ENCODE measurements at places on chromosomes 5 and 9. TPM values are rescaled to one million over a fixed set of nuclear protein-coding genes. Genes with fewer than 3 reads are reported as not detected.

- H3K36me3 ChIP-seq = no peaks in the 10 kb centered on the region
- peaks cover 16% of the 10 kb centered on the region for H3K4me1 ChIP-seq
- no peak overlapping the region for H3K27ac ChIP-seq
- DNase-seq = no peak
Measured at GRCh38 chr9:104911032-104911607, 16.8 kb downstream of the ABCA1 start.

The PGGT1B gene
- 38.9 TPM for total RNA-seq

GRCh38 chr9:76651119-76651705, 113.0 kb upstream of the PCA3 start:
- no peak for DNase-seq
- H3K36me3 ChIP-seq = no peaks in the 10 kb centered on the region
- H3K27me3 ChIP-seq = no peaks in the 10 kb centered on the region
- H3K4me1 ChIP-seq = peaks cover 26% of the 10 kb centered on the region
- H3K27ac ChIP-seq = no peak overlapping the region

The F12 gene
- 4.9 TPM for total RNA-seq

DNA sequence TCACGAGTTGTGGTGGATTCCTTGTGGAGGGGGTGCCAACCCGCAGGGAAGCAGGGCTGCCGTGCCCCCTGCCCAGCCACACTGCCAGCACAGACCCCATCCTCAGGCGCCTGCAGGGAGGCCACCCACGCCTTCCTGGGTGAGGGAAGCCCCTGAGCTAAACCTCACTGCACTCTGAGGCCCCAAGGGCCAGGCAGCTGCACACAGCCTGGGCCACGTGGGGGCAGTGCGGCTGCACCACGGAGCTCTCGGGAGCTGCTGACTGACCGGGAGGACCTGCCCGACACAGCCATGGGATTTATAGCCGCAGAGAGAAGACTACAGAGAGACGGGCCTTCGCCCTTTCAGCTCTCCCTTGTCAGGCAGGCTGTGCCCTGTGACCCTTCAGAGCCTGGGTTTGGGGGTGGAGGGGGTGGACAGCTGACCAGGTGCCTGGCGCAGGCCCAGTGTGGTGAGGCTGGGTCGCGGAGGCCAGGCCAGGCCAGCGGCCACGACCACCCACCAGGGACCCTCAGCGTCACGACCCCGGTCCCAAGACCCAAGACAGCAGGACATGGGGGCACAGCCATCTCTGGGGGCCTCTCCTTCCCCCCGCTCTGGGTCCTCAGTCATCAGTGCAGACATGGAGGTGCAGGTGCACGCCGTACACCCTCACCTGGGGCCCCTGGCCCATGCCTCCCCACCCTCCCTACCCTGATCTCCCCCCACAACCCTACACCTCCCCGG, 4.3 kb upstream of the AHRR start:
- H3K27me3 ChIP-seq = peaks cover 11% of the 10 kb centered on the region
- H3K36me3 ChIP-seq = peaks cover 12% of the 10 kb centered on the region
- DNase-seq = peak; percentile 79
- peaks cover 11% of the 10 kb centered on the region for H3K4me1 ChIP-seq

The TXNDC8 gene
- not detected for total RNA-seq

DNA sequence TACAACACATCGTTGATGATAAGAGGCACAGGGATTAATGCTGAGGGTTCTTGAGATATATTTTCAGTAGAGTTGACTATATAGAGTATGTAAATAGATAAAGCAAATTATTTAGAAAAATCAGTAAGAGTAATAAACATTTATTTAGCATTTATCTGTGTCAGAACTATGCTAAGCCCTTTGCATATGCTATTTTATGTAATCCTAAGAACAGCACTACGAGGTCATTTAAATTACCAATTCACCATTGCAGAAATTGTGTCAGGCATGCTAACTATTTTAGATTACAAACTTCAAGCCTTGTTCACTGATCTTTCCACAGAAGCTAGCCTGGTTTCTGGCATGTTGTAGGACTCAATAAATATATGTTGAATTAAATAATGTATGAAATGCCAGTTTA, 20.4 kb upstream of the REEP2 start:
- H3K27me3 ChIP-seq = no peaks in the 10 kb centered on the region
- no peak overlapping the region for H3K27ac ChIP-seq
- H3K4me3 ChIP-seq = no peak overlapping the region
- no peaks in the 10 kb centered on the region for H3K4me1 ChIP-seq
- no peak for DNase-seq

- H3K36me3 ChIP-seq = peaks cover 15% of the 10 kb centered on the region
- peaks cover 52% of the 10 kb centered on the region for H3K4me1 ChIP-seq
Measured at GRCh38 chr9:92666236-92666635, 3.7 kb downstream of the IPPK start.

DNA sequence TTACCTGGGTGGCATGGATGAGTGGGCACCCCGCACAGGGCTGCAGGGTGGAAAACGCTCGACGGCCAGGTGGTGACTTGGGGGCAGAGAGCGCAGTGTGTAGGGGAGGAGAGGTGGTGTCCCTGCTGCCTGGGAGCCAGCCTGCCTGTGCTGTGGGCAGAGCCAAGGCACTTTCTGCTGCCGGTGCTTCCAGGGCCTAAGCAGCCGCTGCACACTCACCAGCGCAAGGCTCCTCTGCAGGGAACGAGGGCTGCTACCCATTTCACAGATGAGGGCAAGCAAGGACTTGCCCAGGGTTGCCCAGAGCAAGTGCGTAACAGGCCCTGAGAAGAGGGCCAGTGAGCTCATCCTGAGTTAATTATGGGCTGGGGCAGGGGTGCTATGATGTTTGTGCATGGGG, 62.5 kb downstream of the CRB2 start:
- no peak for DNase-seq
- no peaks in the 10 kb centered on the region for H3K36me3 ChIP-seq
- no peak overlapping the region for H3K4me3 ChIP-seq
- no peaks in the 10 kb centered on the region for H3K27me3 ChIP-seq
- H3K4me1 ChIP-seq = no peaks in the 10 kb centered on the region

The ZNF883 gene
- 1.3 TPM for total RNA-seq

The CCNI2 gene
- 4.3 TPM for total RNA-seq

DNA sequence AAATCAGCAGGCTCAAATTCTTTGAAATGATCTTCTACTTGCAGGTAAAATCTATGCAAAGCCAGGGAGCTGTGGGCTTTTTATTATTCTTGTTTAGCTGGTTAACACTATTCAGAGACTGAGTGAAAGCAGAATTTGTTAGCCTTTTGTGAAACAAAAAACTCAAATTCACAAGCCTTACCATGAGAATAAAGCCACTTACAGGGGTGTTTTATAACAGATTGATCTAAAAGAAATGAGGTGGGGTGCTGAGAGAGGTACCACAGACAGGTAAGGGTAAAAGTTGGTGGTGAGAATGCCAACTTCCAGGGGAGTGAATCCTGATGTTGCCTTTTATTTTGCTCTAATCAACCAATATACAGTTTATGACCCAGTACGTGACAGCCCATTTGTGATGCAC, 1585.6 kb downstream of the EFNA5 start:
- H3K4me1 ChIP-seq = no peaks in the 10 kb centered on the region
- no peak overlapping the region for H3K4me3 ChIP-seq
- no peaks in the 10 kb centered on the region for H3K27me3 ChIP-seq

The NKD2 gene
- total RNA-seq = 1.1 TPM

The SLC34A1 gene
- total RNA-seq = not detected

DNA sequence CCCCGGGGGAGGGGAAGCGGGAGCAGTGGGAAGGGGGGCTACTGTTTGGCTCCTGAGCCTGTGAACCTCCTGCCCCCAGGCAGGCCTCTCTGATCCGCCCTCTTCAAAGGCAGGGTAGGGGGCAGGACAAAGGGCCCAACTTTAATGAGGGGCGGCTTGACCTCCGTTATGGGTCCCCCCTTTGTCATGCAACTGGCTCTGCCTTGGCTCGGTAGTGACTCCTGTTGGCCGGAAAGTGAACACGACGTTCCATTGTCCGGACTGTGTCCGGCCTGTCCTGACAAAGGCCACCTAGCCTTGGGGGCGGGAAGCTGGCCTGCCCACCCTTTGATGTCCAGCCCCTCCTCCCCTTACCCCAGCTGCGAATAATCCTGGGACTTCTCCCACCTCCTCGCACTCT, 1.3 kb downstream of the CDX1 start:
- H3K4me3 ChIP-seq = no peak overlapping the region
- no peak for DNase-seq
- no peaks in the 10 kb centered on the region for H3K4me1 ChIP-seq
- peaks cover 29% of the 10 kb centered on the region for H3K27me3 ChIP-seq

DNA sequence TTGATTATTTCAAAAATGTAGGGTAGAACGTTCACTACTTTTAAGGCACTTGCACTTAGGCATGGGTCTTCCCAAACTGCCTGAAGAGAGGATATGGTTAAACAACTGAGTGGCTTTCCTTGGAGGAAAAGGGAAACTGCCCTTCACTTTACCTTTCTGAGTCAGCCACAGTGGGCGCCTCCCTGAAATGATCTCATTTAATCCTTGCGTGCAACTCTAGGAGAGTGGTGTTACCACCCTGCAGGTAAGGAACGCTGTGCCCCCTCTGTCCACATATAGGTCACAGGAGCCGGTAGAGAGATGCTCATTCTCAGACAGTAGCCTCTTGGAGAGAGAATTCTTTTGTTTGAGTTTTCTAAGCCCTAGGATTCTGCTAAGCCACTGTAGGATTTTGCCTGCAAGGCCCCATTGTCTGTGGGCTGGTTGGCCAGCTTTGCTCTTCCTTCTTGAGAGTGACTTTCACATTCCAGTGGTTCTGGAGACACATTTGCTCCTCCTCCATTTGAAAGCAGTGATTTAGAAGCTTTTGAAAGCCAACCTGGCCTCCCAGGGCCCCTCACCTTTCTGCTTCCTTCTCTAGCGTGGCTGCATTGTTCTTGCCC, 110.3 kb upstream of the CTSL start:
- H3K4me1 ChIP-seq = peaks cover 11% of the 10 kb centered on the region
- no peak overlapping the region for H3K4me3 ChIP-seq
- no peak for DNase-seq
- H3K36me3 ChIP-seq = no peaks in the 10 kb centered on the region

GRCh38 chr5:149790276-149790675, 60.2 kb downstream of the PPARGC1B start:
- H3K27me3 ChIP-seq = no peaks in the 10 kb centered on the region
- DNase-seq = no peak
- no peak overlapping the region for H3K4me3 ChIP-seq
- no peaks in the 10 kb centered on the region for H3K36me3 ChIP-seq
- no peaks in the 10 kb centered on the region for H3K4me1 ChIP-seq
- H3K27ac ChIP-seq = no peak overlapping the region

The PCDHB13 gene
- not detected for total RNA-seq

- peaks cover 36% of the 10 kb centered on the region for H3K4me1 ChIP-seq
- peak; percentile 31 for DNase-seq
- peaks cover 3% of the 10 kb centered on the region for H3K27me3 ChIP-seq
- H3K4me3 ChIP-seq = no peak overlapping the region
- H3K36me3 ChIP-seq = no peaks in the 10 kb centered on the region
- H3K27ac ChIP-seq = peak overlapping the region; percentile 67
Measured at GRCh38 chr9:72586388-72587130, 65.2 kb downstream of the TMC1 start.

- H3K27ac ChIP-seq = no peak overlapping the region
- no peak for DNase-seq
- H3K36me3 ChIP-seq = no peaks in the 10 kb centered on the region
- peaks cover 31% of the 10 kb centered on the region for H3K27me3 ChIP-seq
- peaks cover 9% of the 10 kb centered on the region for H3K4me1 ChIP-seq
Measured at GRCh38 chr9:81682797-81683196, 6.5 kb downstream of the TLE1 start.
